ENCODE measurements at places on chromosomes 12 and 14.

GRCh38 chr14:95146079-95146771 lies 11.1 kb downstream of the DICER1 start:
- no peak for DNase-seq

GRCh38 chr12:41972598-41972997 lies 172.1 kb downstream of the GXYLT1 start:
- no peak for DNase-seq

GRCh38 chr12:17992002-17992656 lies 97.9 kb downstream of the RERGL start:
- peak; percentile 19 for DNase-seq

- no peak for DNase-seq
Measured at GRCh38 chr14:103418481-103418818, 33.2 kb downstream of the MARK3 start.

DNA sequence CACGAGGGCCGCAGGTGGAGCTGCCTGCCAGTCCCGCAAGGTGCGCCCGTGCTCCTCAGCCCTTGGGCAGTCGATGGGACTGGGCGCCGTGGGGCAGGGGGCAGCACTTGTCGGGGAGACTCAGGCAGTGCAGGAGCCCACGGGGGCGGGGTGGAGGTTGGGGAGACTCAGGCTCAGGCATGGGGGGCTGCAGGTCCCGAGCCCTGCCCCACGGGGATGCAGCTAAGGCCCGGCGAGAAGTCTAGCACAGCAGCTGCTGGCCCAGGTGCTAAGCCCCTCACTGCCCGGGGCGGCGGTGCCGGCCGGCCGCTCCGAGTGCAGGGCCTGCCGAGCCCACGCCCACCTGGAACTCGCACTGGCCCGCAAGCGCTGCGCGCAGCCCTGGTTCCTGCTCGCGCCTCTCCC lies 39.2 kb upstream of the P2RX7 start:
- DNase-seq: no peak

GRCh38 chr14:65170768-65171507 lies 68.6 kb upstream of the MAX start:
- peak; percentile 80 for DNase-seq

- no peak for DNase-seq
Measured at GRCh38 chr14:38205949-38206665, 1.6 kb upstream of the SSTR1 start.

GRCh38 chr14:97215263-97215969 lies 418.2 kb downstream of the VRK1 start:
- no peak for DNase-seq

DNA sequence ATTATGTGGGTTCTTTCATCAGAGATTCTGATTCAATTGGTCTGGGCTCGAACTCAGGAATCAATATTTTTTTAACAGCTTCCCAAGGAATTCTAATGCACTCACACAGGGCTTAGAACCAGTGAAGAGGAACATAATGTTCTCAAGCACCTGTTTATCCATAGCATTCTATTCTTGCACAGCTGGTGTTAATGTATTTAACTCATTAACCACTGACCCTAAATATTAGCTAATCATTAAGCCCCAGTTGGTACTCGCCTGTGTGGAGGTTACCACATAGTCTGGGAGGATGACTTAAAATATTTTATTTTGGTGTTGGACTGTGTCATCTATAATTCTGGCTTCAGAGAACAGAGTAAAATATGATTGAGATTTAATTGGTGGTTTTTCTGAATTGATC lies 45.3 kb downstream of the LRP6 start:
- no peak for DNase-seq

GRCh38 chr14:100906420-100906819 lies 2.9 kb upstream of the RTL1 start:
- DNase-seq: no peak

DNA sequence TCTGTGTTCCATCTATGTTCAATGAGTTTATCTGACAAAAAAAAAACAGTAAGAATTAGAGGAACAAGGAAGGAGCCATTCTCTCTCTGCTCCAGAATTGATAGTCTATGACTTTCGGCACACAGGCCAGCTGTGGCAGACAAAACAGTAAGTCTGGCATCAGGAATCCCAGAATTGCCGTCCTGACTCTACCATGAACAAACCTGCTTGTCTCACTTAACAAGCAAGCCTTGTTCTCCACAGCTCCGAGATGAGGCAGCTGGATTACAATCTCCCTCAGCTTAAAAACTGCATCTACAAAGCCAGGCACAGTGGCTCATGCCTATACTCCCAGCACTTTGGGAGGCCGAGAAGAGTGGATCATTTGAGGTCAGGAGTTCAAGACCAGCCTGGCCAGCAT lies 153.6 kb upstream of the TMCC3 start:
- DNase-seq: no peak

DNA sequence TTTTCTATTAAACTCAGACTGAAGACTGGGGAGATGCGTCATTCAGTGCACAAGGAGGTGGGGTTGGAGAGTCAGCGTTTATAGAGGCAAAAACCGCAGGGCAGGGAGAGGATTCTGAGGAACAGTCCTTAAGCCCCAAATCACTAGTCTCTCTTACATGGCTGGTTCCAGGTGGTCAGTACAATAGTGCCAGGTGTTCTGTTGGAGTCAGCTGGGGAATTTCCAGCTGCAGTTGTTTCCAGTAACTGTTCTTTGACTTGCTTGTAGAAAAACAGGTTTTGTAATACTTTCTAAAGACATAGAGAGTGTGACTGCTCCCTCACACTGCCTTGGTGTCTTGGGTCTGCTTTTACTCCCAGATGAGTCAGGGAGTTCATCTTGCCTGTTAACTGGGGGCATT lies 192.2 kb downstream of the TMTC3 start:
- DNase-seq: no peak

DNA sequence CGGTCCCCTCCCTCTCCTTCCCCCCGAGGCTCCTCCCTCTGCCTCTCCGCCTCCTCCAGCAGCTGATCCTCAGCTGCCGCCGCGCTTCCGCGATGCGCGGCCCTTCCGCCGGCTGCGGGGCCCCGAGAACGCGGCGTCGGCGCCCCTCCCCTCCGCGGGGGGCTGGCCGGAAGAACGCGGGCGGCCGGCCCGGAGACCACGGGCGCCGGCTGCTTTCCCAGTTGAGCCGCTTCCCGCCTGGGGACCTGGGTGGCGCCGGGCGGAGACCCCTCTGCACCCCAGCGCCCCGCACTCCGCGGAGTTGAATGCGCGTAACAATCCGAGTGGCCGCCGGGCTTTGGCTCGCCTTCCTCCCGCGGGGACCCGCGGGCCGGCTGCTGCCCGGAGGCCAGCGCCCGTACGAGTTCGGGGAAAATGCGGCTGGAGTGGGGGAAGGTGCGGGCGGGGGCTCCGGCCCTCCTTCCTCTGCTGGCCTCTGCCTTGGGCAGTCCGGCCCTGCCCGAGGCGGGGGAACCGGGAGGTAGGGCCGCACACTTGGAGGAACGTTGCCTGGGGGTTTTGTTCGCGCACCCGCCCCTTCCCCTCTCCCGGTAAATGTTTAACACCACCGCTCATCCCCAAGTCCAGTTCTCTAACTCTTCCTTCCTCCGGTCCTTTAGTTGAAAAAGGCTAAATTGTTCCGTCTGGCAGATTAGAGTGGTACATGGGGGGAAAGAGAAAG lies 393 bp upstream of the DCAF5 start:
- no peak for DNase-seq

GRCh38 chr12:20372326-20373096 lies 4.2 kb downstream of the PDE3A start:
- DNase-seq: no peak

DNA sequence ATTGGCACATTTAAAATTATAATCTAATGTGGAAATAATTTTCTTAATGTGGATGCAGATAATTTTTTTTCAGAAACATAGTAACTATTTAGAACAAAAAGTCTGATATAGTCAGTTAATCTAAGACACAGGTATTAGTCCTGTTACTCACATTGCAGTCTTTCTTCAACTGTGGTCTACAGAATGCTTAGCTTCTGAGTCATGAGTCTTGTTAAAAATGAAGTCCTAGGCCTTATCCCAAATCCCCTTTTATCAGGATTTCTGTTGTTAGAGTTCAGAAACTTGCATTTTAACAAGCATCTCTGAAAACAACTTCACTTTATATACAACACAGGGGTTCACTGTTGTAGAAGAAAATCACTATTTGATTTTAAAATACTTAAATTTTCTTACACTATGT lies 112.2 kb downstream of the SLC16A7 start:
- no peak for DNase-seq

DNA sequence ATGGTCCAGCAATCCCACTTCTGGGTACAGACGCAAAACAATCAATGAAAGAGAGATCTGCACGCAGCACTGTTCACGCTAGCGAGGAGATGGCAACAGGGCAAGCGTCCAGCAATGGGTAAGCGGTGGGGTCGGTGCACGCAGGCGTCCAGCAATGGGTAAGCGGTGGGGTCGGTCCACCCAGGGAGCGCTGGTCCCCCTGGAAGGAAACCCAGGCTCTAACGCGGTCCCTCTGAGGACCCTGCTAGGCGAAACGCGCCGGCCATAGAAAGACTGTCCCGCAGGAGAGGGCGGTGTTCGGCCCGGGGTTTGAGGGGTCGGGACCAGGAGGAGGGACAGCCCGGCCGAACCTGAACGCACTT lies 618 bp upstream of the PGAM5 start:
- DNase-seq: no peak

GRCh38 chr14:103908580-103908979 lies 19.7 kb upstream of the TDRD9 start:
- DNase-seq: no peak

DNA sequence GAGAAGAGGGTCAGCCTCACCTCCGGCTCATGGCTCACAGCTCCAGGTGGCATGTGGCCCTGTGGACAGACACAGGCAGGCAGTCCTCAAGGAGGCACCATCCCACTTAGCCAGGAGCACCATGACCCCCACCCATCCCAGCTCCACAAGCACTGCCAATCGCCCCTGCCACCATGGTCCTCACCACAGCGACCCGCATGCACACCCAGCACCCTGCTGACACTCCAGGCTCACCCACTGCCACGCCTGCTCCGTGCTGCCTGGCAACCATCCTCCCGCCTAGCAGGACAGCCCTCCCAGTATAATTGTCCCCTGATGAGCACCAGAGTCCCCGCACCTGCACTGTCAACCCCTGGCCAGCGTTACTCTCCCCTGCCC lies 50.9 kb downstream of the TRPV4 start:
- DNase-seq: no peak

DNA sequence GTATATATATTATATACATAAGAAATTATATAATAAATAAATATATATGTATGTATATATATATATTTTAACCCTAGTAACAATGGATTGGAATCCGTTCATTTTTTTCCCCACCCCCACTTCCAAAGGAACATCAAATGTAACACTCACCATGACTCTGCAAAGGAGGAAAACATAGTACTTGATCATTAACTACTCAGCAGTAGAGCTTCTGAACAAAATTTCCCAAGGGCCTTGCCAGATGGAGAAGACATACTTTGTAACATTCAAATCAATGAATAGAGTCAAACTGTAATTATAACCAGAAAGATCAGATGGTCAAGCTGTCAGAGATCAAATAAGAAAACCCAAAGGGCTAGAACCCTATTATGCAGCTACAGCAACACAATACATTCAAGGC lies 126.0 kb upstream of the CNTN1 start:
- DNase-seq: no peak

- no peak for DNase-seq
Measured at GRCh38 chr12:127957001-127957660, 309.8 kb upstream of the TMEM132C start.

DNA sequence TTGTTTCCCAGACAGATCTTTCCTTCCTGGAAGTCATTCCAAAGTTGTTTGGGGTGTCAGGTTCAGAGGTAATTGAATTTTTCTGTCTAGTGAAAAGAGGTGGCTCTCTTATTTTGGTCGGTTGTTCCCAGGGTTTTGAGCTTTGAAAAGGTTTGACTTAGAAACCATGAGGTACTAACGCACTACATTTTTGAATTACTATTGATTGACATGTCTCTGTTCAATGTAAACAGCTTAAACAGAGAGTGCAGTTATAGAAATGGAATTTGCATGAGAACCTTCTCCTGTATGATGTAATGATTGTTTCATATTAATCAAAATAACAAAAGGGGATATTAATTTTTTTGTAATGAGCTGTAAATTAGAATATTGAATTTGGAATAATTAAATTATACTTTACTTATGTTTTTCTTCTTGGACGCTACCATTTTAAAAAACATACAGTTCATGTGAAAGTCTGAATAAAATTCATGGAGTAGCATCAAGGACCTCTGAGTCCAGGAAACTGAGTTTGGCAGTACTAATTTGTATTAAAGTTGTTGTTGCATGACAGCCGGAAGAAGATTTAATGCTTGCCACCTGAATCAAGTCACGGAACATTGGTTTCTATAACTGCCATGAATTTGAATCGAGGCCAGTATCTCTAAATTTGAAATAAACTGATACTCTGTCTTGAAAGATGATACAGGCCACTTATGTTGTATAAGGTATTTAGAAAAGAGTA lies 41.7 kb downstream of the NPAS3 start:
- no peak for DNase-seq
